IMR-90 (cell line): ENCODE measurements at places on chromosomes 11 and 22. TPM values are rescaled to one million over a fixed set of nuclear protein-coding genes. Genes with fewer than 3 reads are reported as not detected.
A peak's percentile ranks its signal among the peaks of the same experiment; 100 is the strongest.

Gene GDPD4
- not detected in 2 replicates for total RNA-seq

Gene MYRF
- 1.6 and 1.7 TPM in 2 replicates for total RNA-seq

Gene RAB1B
- total RNA-seq: 76.9 and 83.7 TPM in 2 replicates

Gene TYR
- total RNA-seq: not detected in 2 replicates

Gene RIBC2
- total RNA-seq: 0.28 and 0.36 TPM in 2 replicates

Gene MMP12
- total RNA-seq: not detected in 2 replicates

DNA sequence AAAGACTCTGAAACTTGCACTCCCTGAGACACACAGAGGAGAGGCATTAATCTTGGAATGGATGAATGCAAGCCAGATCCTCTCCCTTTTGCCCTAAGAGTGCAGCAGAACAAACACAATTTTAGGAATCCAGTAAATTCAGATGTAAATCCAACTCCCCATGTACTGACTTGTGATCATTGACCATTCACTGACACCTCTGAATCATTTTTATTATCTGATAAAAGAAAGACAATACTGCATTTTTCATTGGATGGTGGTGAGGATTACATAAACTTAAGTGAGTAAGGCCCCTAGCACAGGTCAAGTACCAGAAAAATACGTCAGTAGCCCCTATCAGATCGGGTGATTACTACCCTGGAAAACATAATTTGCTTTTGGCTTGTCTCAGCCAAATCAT is 782.9 kb upstream of the API5 start:
- H3K4me3 ChIP-seq: no peak overlapping the region
- no peak for DNase-seq
- H3K36me3 ChIP-seq: no peaks in the 10 kb centered on the region
- H3K27me3 ChIP-seq: no peaks in the 10 kb centered on the region

DNA sequence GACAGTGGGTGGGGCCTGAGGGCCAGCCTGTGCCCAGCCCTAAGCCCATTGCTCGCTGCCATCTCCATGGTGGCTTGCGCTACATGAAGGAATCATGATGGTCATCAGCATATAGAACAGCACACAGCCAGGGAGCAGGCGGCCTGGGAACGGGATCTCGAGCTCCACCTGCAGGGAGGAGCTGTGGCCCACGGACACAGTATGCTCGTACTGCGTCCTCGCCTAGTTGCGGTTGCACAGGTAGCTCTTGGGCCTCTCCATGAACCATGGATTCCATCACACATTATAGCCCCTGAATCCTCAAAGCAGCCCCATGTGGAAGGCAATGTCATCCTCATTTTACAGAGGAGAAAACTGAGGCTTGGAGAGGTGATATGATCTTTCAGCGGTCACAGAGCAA is 15.1 kb downstream of the SEC14L4 start:
- H3K27me3 ChIP-seq: peaks cover 39% of the 10 kb centered on the region
- no peak overlapping the region for H3K27ac ChIP-seq
- DNase-seq: no peak
- H3K4me3 ChIP-seq: no peak overlapping the region

DNA sequence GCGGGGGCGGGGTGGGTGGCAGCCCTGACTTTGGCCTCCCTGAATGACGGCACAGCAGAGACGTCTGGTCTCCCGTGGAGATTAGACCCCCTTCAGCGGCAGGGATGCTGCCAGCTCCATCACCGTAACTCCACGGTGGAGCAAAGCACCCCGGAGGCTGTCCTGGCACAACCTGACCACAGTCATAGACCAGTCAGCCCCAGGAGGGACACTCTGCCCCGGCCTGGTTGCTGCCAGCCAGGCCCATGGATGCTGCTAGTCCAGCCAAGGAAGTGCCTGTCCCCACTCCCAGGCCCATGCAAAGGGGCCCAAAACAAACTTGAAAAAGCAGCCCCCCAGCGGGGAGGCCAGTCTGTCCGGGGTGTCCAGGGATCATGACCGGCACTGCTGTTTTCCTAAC is 11.5 kb upstream of the ANO1 start:
- no peaks in the 10 kb centered on the region for H3K36me3 ChIP-seq
- no peak overlapping the region for H3K27ac ChIP-seq
- H3K27me3 ChIP-seq: peaks cover 2% of the 10 kb centered on the region; the same call in 1 of the 2 replicates
- H3K4me3 ChIP-seq: no peak overlapping the region
- DNase-seq: no peak
- peaks cover 5% of the 10 kb centered on the region; the same call in 1 of the 2 replicates for H3K4me1 ChIP-seq

- peak; percentile 77 for DNase-seq
- peak overlapping the region; percentile 58; the same call in 1 of the 2 replicates for H3K27ac ChIP-seq
- peaks cover 2% of the 10 kb centered on the region for H3K4me1 ChIP-seq
- H3K4me3 ChIP-seq: no peak overlapping the region
Measured at GRCh38 chr11:105910095-105910715, 111.8 kb downstream of the MSANTD4 start.

- no peak overlapping the region for H3K4me3 ChIP-seq
- no peak overlapping the region for H3K27ac ChIP-seq
- H3K4me1 ChIP-seq: no peaks in the 10 kb centered on the region
- DNase-seq: no peak
- H3K36me3 ChIP-seq: no peaks in the 10 kb centered on the region
Measured at GRCh38 chr11:69269388-69269787, 24.6 kb upstream of the MYEOV start.

GRCh38 chr11:121179306-121179705 is 78.3 kb downstream of the TECTA start:
- H3K4me1 ChIP-seq: no peaks in the 10 kb centered on the region
- H3K4me3 ChIP-seq: no peak overlapping the region
- no peaks in the 10 kb centered on the region for H3K27me3 ChIP-seq
- DNase-seq: no peak
- no peaks in the 10 kb centered on the region for H3K36me3 ChIP-seq

GRCh38 chr11:64185175-64185692 is 737 bp upstream of the STIP1 start:
- no peaks in the 10 kb centered on the region for H3K27me3 ChIP-seq
- H3K4me1 ChIP-seq: peaks cover 7% of the 10 kb centered on the region; the same call in 1 of the 2 replicates
- H3K4me3 ChIP-seq: peak overlapping the region; percentile 54
- peak; percentile 84 for DNase-seq
- peak overlapping the region; percentile 91 for H3K27ac ChIP-seq
- peaks cover 4% of the 10 kb centered on the region; the same call in 1 of the 2 replicates for H3K36me3 ChIP-seq

DNA sequence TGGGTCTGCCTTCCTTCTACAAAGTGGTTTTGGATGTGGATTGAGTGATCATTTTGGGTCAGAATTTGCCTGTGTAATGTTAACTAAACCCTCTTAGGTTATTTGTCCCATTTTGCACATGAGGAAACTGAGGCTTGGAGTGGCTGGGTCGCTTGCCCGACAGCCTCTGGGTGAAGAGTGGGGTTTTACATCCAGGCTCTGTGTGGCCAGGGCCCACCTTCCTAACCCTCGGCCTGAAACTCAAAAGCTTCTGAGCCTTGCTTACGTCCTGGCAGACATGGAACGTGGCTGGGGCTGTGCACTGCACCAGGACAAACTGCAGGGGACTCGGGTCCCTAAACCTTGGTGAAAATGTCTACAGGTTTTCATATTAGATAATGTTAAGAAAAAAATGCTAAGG is 542.4 kb downstream of the TBC1D22A start:
- H3K4me3 ChIP-seq: no peak overlapping the region
- 0 out of 2 replicates have a peak, but pooled peaks cover 2% of the 10 kb centered on the region for H3K4me1 ChIP-seq
- no peaks in the 10 kb centered on the region for H3K27me3 ChIP-seq
- no peak for DNase-seq
- no peak overlapping the region for H3K27ac ChIP-seq

DNA sequence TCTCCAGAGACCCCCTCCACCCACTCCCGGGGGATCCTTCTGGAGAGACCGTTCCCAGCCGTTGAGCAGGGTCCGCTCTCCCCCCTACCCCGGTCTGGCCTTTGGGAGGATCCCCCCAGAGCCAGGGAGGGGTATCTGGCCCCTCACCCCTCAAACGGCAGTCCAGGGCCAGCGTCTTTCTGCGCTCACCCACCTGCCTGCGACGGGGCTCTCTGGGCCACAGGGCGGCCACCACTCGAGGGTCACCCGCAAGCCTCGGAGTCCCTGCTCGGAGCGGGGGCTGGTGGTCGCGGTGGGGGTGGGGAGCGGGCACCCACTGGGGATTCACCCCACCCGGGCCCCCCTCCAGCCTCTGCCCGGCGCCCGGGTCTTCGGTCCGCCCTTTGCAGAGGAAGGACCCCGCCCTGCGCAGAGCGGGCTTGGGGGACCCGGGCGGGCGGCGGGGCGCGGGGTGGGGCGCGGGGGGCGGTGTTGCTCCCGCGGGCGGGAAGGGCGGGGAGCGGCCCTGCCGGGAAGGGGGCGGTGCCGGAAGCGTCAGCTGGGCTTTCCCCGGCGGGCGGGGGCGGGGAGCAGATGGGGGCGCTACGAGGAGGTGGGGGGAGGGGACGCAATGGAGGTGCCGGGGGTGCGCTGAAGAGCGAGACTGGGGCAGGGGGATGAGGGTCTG is 16.6 kb downstream of the CRELD2 start:
- H3K27ac ChIP-seq: peak overlapping the region; percentile 55
- no peaks in the 10 kb centered on the region for H3K36me3 ChIP-seq
- DNase-seq: peak; percentile 39
- peaks cover 15% of the 10 kb centered on the region for H3K4me1 ChIP-seq
- no peaks in the 10 kb centered on the region for H3K27me3 ChIP-seq

GRCh38 chr11:117903505-117904382 is 25.5 kb downstream of the TMPRSS13 start:
- no peaks in the 10 kb centered on the region for H3K36me3 ChIP-seq
- H3K27me3 ChIP-seq: 0 out of 2 replicates have a peak, but pooled peaks cover 2% of the 10 kb centered on the region
- no peaks in the 10 kb centered on the region for H3K4me1 ChIP-seq
- DNase-seq: no peak
- H3K27ac ChIP-seq: no peak overlapping the region
- H3K4me3 ChIP-seq: no peak overlapping the region

- H3K27me3 ChIP-seq: no peaks in the 10 kb centered on the region
- no peak overlapping the region for H3K4me3 ChIP-seq
- no peak for DNase-seq
- peaks cover 24% of the 10 kb centered on the region for H3K4me1 ChIP-seq
- H3K27ac ChIP-seq: peak overlapping the region; percentile 92
Measured at GRCh38 chr22:30421695-30422480, 3.7 kb upstream of the MTFP1 start.
